ENCODE measurements at places on chromosomes 16 and 17.

GRCh38 chr17:81444610-81445339, 49.5 kb downstream of the BAHCC1 start:
- no peak for DNase-seq

GRCh38 chr16:9817586-9817985, 364.6 kb downstream of the GRIN2A start:
- no peak for DNase-seq

DNA sequence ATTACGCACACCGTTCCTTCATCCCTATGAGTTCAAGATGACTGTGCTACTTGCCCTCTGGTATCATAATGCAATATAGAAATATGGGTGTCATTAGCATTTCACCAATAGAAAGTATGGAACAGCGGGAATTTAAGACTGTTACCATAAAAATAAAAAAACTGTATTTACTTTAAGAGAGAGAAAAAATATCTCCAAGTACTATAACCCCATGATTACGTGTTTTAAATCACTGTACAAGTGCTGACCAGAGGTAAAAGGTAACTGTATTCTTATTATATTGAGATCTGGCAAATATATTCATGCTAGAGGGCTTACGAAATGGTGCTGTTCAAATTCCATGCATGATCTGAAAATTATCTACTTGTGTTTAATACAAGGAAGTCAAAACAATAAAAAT, 5.2 kb downstream of the SDR42E1 start:
- no peak for DNase-seq

DNA sequence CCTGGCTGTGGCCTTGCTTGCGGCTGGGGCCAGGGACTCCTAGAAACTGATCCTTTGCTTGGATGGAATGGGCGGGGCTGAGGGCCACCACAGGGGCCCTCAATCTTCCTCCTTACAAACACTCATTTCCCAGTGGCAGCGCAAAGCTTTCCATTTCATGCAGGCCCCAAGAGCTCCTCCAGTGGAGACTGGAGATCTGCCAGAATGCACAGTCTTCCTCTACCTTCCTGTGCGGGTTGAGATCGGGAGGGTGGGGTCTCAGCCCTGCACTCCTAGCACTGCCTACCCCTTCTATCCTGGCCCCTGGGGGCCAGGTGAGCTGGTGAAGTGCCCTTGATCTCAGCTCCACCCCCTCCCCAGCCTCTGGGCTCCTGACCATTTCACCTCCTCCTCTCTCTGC, 1.7 kb downstream of the NRN1L start:
- no peak for DNase-seq

- DNase-seq: no peak
These were observed 16.7 kb upstream of the ERN2 start for GRCh38 chr16:23729503-23730424.

DNA sequence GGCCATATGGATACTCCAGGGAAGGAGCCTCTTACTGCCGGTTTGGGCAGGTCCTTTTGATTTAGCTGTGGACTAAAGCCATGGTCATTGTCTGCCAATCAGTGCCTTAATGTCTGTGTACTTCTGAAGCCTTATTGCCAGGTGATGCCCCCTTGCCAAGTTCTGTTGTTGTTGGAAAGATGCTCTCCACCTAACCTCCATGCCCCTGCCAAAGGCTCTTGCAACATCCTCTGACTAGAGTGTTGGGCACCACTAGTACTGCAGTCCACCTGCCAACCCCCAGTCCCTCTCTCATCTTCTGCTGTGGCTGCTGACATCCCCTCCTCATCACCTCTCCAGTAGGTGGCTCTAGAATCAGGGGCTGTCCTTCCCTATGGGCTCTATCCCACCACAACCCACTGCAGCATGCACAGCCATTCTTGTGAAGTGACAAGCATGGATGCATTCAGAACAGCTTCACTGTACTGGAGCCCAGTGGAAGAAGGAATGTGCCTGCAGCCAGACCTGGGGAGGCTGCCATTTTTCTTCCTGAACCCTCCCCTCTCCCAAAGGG, 375.3 kb upstream of the CDH5 start:
- no peak for DNase-seq

DNA sequence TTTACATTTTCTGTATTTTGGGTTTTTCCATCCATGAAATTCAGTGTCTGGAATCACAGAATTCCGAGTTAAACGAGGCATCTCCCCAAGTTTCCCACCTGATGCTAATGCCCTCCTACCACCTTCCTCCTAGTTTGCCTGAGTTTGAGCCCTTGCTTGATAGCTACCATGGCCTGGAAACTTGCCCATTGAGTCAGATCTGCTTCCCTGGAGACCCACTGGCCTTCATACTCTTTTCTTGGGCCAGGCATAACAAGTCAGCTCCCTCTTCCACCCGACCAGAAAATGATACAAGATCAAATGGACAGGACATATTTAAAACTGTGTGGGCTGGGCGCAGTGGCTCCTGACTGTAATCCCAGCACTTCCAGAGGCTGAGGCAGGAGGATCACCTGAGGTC, 10.2 kb downstream of the SETD1A start:
- no peak for DNase-seq

DNA sequence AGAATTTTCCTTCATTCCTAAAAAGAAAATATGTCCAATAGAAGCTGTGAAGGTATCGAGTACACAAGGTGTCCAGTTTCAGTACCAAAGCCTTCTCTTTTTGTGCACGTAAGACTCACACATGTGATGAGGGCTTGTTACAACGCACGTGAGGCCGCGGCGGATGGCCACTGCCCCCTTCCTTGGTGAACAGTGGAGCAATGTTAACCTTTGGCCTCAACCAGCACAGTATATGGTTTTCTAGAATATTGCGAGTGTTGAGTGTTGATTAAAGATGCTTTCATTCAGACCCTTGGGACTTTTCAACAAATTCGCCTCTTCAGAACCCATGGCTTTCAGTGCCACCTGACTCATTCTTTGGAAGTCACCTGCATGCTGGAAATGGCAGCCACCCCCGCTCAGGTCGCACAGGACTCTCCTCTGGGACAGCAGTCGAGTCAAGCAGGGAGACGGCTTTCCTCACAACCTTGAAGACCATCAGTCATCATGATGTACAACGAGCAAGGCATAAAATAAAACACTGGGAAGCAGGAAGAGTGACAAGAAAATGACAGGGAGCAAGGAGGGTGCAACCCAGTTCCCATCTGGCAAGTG, 14.5 kb downstream of the MAP1LC3B start:
- DNase-seq: no peak

DNA sequence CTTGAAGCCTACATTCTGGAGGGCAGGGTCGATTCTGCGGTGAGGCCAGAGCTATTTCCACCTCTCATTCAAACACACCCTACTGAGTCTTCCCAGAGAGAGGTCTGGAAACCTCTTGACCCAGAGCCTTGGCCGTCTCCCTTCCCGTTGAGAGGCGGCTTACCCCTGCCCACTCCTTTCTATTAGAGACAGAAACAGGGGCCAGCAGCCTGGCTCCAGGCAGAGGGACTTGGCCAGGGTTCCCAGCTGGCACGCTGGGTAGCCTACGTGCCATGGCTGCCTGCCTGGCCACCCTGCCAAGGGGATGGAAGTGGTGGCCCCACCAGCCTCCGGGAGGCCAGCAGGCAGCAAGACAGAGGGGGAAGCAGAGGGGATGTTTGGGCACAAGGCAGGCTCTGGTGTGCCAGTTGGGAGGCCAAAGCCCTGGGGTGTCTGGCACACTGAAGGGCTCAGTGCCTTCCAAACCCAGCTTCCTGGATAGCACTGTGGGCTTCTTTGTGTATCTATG, 6.0 kb downstream of the STAC2 start:
- no peak for DNase-seq

GRCh38 chr17:80826346-80826954, 165.2 kb upstream of the CHMP6 start:
- DNase-seq: no peak

DNA sequence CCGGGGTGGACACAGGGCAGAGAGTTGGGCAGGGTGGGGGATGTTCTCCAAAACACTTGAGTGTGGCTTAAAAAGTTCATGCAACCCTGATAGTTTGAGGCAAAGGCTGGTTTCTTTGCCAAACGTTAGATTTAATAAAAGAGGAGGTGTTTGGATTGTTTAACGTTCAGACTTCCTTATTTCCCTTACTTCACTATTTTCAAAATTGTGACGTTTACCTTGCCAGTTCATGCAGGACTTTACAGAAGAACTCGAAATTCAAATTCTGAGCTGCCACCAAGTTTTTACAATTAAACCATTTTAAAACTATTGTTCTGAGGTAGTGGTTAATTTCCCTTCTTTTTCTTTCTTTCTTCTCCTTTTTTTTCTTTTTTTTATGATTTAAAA, 5.5 kb downstream of the SEC14L1 start:
- DNase-seq: no peak

DNA sequence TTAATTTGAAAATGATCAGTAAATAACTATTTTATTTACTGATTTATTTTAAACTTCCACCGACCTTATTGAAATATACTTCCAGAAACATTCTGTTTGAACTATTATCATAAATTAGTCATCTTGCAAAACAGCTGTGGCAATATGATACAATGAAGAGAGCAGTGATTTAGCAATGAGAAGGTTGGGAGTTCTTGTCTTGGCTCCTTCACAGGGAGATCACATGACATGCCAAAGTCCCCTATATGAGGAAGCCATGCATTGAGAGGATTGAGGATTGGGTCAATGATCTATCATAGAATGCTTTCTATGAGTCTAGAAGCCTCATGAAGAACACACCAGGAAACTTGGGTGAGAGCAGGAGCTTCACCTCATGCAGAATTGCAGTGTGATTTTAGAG, 222.7 kb downstream of the LGALS9B start:
- DNase-seq: no peak

GRCh38 chr17:75685499-75685898, 18.4 kb downstream of the SAP30BP start:
- DNase-seq: no peak

DNA sequence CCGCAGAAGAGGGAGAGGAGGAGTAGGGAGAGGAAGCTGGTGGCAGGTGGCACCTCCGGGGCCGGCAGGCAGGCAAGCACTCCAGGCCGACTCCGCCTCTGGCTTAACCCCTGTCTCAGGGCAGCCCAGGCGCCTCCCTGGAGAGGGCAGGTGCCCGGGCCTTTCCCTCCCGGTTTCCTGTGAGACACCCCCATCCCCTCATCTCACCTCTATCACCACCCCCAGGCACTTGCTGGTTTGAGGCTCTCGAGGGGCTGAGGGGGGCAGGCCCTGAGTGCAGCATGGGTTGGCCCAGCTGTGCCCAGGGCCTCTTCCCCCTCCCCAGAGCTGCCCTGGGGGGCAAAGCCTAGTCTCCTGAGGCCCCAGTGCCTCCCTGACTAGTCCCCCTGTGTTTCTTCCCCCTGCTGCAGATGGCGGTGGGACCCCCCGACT, 6.0 kb downstream of the DOC2A start:
- no peak for DNase-seq

GRCh38 chr17:9221147-9221921, 200.0 kb downstream of the NTN1 start:
- no peak for DNase-seq

DNA sequence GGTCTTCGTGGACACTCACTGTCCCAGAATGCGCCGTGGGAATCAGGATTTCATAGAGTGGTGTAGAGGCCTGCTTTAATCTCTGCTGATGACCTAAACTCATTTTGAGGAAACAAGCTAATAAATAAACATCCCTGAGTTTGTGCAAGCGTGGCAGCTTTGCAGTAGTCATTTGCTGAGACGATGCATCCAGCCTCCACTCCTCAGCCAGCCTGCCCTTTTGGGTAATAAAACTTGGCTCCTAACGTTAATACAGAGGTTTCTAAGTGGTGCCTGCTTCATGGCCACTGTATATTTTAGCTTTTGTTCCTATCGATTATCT, 1.3 kb downstream of the DGKE start:
- DNase-seq: no peak

DNA sequence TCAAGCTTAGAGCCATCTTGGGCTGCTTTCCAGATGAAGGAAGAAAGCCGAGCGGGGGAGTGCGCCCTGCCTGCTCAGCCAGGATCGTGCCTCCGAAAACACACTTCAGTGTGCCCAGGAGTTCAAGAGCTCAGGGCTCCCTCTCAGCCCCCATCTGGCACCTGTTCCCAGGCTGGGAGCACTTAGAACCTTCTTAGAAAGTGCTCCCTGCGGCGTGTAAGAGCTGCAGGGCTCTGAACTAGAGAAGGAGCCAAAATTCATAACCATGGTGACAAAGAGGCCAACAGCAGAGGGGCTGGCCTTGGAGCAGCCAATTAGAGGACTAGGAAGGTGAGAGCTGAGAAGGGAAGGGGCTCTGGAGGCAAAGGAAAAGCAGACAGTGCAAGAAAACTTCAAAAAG, 59.0 kb upstream of the TNRC6C start:
- no peak for DNase-seq

DNA sequence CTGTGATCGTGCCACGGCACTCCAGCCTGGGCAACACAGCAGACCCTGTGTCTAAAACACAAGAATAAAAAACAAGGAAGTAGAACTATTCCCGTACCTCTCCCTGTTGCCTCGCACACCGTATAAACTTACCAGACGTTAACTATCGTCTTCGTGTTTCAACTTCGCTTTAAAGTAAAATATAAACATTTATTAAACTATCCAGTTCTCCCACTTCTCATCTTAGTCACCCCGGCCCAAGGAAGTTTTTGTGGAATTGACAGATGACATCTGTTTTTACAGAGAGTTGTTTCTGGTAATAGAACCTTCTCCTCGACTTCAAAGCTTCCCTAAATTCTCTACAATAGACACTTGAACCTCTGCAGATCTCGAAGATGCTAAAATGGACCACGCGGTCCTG, 83.1 kb downstream of the NXN start:
- no peak for DNase-seq

Data from left renal pelvis (tissue), 4 donors.